ENCODE measurements at places on chromosomes 5 and 9.

- DNase-seq, result peak; percentile 43
These were observed 80.0 kb upstream of the TUT7 start for GRCh38 chr9:86434039-86434726.

DNA sequence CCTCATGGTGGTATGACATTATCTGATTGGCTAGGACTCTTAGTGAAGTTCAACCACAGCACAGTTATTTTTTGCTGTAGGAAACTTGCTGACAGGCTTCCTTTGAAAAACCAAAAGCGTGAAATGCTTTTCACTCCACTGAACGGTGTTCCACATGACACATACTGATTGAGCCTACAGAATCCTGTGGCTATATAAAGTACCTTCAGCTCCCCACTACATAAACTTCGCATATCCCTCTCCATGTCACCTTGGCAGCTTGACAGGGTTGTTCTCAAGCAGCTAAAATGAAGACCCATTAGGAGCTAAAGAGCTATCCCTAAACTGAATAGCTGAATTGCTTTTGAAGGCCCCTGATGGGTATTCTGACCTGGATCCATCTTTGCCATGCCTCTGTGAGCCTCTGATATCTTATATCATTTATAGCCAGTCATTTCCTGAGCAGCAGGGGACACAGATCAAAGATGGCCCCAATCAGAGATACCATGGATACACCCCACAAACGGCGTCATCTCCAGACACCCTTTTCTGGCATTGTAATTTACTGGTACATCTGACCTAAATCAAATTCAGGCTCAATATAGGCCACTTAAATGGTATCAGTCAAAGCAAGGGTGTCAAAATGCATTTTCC, 91.5 kb downstream of the APBA1 start:
- DNase-seq, result no peak

GRCh38 chr5:59891962-59892643, 1.4 kb downstream of the PDE4D start:
- DNase-seq, result no peak

DNA sequence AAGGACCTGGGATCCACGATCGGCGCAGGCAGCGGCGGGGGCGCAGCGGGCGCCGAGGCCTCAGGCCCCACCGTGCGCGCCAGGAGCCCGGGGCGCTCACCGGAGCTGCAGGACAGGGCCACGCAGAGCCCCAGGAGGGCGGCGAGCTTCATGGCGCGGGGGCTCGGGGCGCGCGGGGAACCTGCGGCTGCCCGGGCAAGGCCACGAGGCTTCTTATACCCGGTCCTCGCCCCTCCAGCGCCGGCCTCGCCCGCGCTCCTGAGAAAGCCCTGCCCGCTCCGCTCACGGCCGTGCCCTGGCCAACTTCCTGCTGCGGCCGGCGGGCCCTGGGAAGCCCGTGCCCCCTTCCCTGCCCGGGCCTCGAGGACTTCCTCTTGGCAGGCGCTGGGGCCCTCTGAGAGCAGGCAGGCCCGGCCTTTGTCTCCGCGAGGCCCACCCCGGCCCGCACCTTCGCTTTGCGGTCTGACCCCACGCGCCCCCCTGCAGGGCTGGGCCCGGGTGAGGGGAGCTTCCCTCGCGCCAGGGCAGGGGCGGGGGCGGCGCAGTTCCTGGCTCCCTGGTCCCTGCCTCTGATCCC, at the start of gene SCGB3A1:
Gene SCGB3A1, minus strand, starts transcription at position 189 of the 577 bp plus-strand sequence. Its CDS starts 37 bp downstream, at position 152.
- DNase-seq, result no peak

GRCh38 chr9:91787931-91788330, 162.1 kb downstream of the ROR2 start:
- DNase-seq, result no peak

DNA sequence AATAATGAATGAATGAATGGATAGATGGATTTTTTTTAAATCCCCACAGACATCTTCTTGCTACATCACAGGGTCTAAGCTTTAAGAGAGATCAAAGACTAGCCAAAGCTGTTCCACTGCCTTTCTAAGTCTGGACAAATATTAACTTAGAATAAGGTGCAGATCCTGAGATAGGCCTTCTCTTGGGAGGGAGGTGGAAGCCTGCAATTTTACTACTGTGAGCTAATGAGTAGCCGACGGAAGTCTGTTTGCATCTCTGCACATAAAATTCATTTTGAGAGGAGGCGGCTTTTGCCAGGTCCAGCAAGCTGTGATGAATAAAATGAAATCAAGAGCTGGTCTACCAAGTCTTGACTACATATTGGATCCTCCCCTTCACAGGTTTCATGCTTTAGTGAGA, 484.9 kb downstream of the TMEM38B start:
- DNase-seq, result no peak

GRCh38 chr5:31317665-31318064, 124.2 kb downstream of the CDH6 start:
- DNase-seq, result no peak

GRCh38 chr9:123528501-123528900, 172.5 kb downstream of the CRB2 start:
- no peak for DNase-seq

- no peak for DNase-seq
These were observed 65.6 kb downstream of the TLE4 start for GRCh38 chr9:79637177-79637925.

DNA sequence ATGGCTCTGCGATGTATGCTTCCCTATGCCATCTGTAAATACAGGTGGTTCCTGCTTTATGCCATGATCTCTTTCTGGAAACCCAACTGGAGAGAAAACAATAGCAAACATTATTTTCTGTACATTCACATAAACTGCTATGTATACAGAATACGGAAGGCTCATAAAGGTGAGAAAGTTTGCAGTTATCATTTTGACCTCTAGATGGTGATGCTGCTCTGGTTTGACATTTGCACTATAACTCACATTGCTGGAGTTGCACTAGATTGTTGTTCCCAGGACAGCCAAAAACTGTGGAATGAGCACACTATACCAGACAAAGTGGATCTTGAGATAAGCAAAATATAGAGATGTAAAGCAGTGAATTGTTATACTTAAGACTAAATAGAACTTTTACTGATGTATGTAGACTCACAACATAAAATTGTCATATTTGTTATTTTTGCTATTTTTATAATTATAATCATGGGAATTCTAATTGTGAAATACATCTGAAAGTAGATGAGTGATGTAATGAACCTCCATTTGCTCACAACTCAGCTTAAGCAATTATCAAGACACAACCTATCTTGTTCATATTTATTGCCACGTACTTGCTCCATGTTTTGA, 246.5 kb downstream of the PTPRD start:
- DNase-seq, result no peak

DNA sequence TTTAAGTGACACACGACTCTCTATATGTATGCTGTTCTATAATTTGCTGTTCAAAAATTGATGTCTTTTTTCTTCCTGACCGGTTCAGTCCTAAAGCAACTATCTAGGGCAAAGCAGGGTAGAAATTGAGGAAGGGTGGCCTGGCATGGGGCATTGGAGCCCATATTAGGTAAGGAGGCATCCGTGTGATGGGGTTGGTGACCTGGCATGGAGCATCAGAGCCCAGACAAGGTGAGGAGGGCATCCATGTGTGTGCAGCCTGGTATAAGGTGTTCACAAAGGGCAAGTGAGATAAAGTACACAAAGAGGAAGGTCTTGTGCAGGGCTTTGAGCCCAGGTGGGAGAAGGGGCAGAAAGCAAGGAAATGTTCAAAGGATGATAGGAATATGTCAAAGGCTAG, 104.9 kb downstream of the PAM start:
- DNase-seq, result no peak

GRCh38 chr5:36200513-36200912, 41.2 kb downstream of the NADK2 start:
- no peak for DNase-seq

DNA sequence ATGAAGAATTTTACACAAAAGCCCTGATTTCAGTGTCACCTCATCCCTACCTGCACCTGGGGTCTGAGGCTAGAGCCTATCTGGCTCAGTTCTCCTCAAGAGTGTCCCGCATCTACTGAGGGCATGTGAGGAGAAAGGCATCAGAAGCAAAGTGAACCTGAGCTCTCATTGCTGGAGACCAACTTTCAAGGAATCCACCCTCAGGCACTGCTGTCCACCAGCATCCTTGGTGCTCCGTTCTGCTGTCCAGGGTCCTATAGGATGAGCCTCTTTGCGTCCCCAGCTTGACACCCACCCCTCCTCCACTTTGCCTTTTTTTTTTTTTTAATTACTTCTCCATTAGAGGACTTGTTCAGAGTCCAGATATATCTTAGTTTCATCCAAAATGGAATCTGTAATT, 49.5 kb downstream of the CAMSAP1 start:
- DNase-seq, result no peak

- DNase-seq, result no peak
These were observed 8.5 kb downstream of the KLF9 start for GRCh38 chr9:70405808-70406433.

GRCh38 chr5:43514025-43514424, 923 bp downstream of the C5orf34 start:
- DNase-seq, result no peak

DNA sequence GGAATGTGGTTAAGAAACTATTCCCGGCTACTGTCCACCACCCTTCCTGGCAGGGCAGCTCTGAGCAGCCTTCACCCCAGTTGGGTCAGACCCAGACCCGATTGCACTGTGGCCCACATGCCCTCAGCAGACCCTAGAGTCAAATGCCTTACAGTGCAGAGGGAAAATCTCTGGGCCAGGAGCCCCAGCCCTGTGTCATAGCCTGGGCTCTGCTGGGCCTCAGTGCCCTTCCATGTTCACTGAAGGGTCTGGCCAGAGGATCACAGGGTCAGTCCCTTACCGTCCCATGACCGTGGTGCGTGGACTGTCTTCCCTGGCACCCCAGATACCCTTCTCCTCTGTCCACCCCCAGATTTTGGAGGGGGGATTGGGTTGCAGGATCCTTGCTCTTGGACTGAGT, 73.5 kb upstream of the COL5A1 start:
- DNase-seq, result no peak

- DNase-seq, result no peak
These were observed 249.5 kb downstream of the MAN2A1 start for GRCh38 chr5:109939116-109939682.

GRCh38 chr9:100428871-100429654, 2.1 kb downstream of the MSANTD3 start:
- no peak for DNase-seq

DNA sequence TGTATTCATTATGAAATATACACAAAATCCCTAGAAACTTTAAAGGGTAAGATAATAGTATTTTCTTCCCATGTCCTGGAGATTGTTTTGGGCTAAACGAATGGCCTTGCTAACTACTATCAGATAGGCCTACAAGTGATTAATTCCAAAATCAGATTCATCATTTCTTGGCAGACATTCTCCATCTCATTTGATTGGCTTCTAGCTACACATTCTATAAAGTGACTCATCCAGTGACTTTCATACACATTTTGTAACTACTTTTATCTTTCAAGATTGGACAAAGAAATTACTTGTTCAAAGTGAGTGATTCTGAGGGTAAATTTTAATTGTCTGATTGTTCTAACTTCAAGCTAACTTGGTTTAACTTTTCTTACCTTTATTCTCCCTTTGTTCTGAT, 93.3 kb downstream of the RAPGEF6 start:
- DNase-seq, result no peak

DNA sequence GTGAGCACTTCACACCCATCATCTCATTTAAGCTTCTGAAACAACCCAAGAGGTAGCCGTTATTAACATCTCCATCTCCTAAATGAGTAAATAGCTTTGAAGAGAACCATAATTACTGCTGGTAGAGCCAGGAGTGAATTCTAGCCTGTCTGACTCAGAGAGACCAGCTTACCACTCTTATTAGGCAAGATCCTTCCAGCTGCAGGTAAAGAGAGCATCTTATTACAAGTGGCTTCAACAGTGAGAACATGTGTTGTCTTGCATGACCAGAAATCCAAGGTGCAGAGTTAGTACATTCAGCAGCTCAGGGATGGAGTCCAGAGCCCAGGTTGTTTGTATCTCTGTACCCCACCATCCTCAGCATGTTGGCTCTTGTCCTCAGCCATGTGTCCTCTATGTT, 10.9 kb upstream of the AFAP1L1 start:
- no peak for DNase-seq

- no peak for DNase-seq
These were observed 12.0 kb upstream of the OLFM1 start for GRCh38 chr9:135075234-135076142.

GRCh38 chr5:129104915-129105455, 10.4 kb downstream of the ISOC1 start:
- DNase-seq, result no peak

Data from CD4-positive, alpha-beta T cell treated with Interleukin-17A for 1 hour (primary cell).